ENCODE measurements at places on chromosomes 4 and X.

DNA sequence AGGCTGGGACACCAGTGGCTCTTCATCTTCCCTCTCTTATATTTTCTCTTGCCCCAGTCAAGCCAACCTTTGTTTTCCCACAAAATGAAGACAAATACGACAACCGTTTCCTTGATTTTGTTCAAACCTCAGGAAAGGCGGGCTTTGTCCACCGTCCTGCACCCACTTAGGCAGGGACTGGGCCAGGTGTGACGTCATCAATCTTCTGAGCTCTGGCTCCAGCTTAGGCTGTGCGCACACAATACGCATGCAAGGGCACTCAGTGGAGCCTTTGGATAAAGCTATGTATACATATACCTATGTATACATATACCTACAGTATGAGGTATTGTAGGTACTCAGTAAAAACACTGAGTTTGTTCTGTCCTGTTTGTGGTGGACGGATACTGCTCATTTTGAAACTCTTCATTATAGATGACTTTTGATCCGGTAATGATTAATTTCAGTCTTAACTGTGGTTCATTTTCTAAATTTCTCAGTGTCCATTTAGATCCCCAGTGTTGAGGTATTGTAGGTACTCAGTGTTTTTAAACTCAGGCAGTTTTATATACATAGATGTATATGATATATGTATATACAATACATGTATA, 194.9 kb downstream of the MGST2 start:
- DNase-seq: no peak

GRCh38 chr4:10395971-10396580, 61.1 kb downstream of the ZNF518B start:
- no peak for DNase-seq

DNA sequence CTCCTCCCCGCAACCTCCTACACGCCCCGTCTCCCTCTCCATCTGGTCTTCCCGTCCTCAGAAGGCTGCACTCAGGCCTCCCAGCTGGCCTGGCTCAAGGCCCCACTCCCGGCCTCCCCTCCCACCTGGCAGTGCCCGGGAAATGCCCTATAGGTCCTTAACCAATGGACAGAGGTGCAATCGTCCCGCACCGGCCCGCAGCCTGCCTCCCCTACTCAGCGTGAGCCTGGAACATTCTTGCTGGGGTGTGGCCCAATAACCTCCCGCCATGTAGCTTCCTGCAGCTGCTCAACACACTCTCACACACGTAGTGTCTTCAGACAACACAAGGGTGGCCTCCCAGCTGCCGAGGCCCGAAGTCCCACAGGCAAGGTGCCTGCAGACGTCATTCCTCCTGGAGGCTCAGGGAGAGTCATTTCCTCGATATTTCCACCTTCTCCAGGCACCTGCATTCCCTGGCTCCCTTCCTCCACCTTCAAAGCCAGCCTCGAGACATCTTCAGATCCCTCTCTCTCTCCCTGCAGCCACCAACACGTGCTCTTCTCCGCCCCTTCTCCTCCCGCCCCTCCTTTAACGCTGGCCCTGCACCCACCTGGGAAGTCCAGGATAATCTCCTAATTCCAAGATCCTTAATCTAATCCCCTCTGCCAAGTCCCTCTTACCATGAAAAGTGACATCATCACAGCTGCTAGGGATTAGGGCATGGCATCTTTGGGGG, 56.2 kb downstream of the ADRA2C start:
- no peak for DNase-seq

DNA sequence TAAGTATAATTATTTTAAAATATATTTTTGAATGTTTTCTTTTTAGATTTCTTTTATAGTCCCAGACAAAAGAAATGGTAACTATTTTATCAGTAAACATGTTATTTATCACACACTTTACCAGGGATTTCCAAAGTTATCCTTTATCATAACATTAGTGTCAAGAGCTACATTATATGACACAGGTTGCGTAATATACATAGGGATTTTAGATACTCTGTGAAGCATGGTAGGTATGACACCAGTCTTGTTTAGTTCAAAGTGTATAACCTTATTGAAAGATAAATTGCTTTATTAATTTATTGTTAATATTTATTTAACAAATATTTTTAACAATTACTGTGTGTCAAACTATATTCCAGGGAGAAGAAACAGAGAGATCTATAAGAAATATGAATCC, 163.3 kb upstream of the PABPC4L start:
- DNase-seq: no peak

GRCh38 chrX:124217304-124218251, 114.9 kb upstream of the TEX13D start:
- DNase-seq: no peak

DNA sequence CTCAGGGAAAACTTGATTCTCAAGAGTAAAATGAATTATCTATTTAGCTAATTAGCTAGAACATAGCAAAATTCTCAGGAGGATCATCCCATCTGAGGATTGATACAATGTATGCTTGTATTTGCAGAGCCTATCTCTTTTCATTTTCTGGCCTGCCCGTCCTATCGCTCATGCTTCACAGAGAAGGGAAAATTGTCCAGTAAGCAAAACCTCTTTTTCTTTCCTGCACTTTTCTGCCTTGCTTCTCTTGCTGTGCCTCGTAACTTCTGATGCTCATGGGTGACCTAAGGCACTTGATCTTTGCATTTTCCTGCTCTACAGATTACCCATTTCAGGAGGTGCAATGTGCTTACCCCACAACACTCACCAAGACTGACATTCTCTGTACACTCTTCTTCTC, 88.1 kb downstream of the GBA3 start:
- no peak for DNase-seq
